ENCODE measurements at places on chromosomes 4 and X.

GRCh38 chrX:74781507-74782034, 143.7 kb downstream of the NEXMIF start:
- H3K27ac ChIP-seq: no peak overlapping the region
- H3K36me3 ChIP-seq: no peaks in the 10 kb centered on the region
- DNase-seq: no peak
- no peaks in the 10 kb centered on the region for H3K27me3 ChIP-seq
- H3K4me1 ChIP-seq: peaks cover 5% of the 10 kb centered on the region

DNA sequence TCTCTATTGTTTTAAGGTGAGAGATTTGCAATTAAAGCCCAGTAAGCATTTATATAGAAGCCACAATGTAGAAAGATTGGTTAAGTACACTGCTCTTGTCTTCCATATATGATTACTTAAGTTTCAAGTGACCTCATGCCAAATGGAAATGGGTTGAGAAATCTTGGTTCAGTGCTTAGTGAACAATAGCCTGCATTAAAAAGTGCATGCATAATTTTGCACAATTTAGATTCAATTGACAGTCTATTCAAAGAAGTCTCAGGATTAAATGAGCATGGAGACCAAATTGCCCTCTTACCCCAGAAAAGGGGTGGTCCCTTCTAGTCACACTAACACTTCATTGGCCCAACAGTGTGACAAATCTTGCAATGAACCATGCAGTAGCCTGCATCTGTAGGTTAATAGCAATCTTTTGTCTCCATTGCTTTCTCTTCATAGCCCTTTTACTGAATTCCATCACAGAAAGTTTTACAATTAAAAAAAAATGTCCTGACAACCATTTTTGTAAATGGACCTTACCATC, 93.6 kb downstream of the HHIP start:
- no peaks in the 10 kb centered on the region for H3K27me3 ChIP-seq
- no peak overlapping the region for H3K4me3 ChIP-seq
- no peak overlapping the region for H3K27ac ChIP-seq

DNA sequence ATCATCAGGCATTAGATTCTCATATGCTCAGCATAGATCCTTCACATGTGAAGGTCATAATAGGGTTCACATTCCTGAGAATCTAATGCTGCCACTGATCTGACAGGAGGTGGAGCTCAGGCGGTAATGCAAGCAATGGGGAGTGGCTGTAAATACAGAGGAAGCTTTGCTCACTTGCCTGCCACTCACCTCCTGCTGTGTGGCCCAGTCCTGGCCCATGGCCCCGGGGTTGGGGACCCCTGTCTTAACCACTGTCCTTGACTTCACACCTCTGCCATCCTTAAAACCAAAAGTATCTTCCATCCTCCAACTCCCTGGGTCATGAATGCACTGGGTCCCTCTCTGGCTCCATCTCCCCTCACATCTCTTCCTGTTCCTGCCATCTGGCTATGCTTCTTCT, 129.1 kb downstream of the HMX1 start:
- H3K4me1 ChIP-seq: no peaks in the 10 kb centered on the region
- H3K4me3 ChIP-seq: no peak overlapping the region
- no peak for DNase-seq
- H3K27ac ChIP-seq: no peak overlapping the region

DNA sequence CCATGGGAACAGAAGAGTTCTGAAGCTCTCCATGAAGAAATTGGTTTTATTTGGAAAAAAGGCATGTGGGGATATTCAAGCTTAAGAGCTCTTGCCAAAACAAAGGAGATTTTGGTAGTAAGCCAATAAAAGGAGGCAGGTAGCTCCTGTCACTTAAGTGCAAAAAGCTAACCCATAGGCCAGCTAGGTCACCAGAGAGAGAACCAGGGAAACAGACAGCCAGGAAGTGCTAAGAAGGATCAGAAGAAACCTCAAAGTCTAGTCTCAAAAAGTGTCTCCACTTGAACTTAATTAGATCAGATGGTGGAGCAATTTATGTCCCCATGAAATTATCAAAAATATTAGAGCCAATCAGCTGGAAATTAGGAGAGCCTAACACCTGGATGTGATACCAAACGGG, 49.2 kb downstream of the CD40LG start:
- DNase-seq: no peak
- peaks cover 37% of the 10 kb centered on the region for H3K4me1 ChIP-seq
- H3K27me3 ChIP-seq: no peaks in the 10 kb centered on the region
- H3K4me3 ChIP-seq: peak overlapping the region; percentile 70
- peaks cover 40% of the 10 kb centered on the region for H3K36me3 ChIP-seq

DNA sequence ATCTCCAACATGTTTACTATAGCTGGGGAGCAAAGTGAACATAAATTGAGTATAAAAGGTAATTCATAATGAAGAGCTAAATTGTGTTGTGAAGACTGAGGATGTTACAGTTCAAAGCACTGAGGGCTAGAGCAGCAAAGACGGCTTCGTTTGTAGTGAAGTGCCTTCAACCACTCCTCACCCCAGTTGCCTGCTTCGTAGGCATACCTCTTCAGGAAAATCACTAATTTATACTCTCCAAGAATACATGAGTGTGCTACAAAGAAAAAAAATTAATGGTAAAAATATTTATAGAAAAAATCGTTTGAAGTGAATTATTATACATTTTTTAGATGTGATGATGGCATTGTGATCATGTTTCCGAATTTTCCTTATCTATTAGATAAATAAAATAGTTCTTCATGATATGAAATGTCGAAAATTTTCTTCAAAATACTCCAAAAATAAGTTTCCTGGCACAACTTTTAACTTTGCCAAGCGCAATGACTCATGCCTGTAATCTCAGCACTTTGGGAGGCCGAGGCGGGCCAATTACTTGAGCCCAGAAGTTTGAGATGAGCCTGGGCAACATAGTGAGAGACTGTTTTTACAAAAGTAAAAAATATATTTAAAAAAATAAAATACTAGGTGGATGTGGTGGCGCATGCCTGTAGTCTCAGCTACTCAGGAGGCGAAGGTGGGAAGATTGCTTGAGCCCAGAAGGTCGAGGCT, 41.6 kb downstream of the ZFP42 start:
- no peak overlapping the region for H3K27ac ChIP-seq
- DNase-seq: no peak
- no peak overlapping the region for H3K4me3 ChIP-seq
- H3K4me1 ChIP-seq: no peaks in the 10 kb centered on the region
- H3K27me3 ChIP-seq: peaks cover 4% of the 10 kb centered on the region

- H3K27ac ChIP-seq: no peak overlapping the region
- no peaks in the 10 kb centered on the region for H3K36me3 ChIP-seq
- no peak for DNase-seq
- peaks cover 17% of the 10 kb centered on the region for H3K4me1 ChIP-seq
These were observed 12.9 kb downstream of the UTP3 start for GRCh38 chr4:70701271-70701670.
